ENCODE measurements at places on chromosomes 3 and 15.

DNA sequence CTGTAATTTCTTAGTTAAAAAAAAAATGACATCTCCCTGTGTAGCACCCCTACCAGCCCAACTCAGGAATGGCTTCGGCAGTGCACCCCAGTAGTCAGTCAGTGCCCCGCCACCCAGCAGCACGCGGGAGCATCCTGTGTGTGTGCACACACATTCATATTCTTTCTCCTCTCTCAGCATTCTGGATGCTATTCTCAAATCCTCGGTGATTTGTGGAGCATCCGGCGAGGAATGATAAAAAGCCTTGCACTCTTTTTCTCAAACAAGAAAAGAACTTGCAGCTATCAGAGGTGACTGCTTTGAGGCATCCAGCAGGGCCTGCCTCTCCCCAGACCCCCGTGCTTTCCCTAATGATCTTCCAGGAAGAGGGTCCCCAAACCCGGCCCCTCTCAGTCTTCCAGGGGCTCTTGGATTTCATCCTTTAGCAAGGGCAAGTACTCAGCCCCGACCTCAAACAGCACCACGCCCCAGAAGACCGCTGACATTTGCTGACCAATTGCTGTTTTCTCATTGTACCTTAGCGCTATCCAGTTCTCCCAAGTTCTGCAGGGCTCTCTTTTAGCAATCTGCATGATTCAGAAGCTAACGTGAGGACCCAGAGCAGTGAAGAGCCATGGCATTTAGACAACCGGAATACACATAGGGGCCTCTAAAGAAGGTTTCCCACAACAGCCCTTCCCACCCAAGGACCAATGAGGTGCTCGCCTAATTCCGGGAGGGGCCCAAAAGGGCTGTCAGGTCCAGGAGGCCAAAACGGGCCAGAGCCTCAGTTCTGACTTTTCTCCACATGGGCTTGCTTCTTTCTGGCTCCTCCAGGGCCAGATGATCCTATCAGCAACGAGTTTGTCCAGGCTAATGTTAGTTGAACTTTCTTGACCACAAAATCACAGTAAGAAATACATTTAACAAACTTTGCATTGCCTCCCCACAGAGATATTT is 72.2 kb downstream of the FAM174B start:
- DNase-seq: no peak

GRCh38 chr3:178777718-178778411 is 241.6 kb downstream of the KCNMB2 start:
- no peak for DNase-seq

- DNase-seq: no peak
Measured at GRCh38 chr3:94596887-94597566, 534.2 kb downstream of the NSUN3 start.

DNA sequence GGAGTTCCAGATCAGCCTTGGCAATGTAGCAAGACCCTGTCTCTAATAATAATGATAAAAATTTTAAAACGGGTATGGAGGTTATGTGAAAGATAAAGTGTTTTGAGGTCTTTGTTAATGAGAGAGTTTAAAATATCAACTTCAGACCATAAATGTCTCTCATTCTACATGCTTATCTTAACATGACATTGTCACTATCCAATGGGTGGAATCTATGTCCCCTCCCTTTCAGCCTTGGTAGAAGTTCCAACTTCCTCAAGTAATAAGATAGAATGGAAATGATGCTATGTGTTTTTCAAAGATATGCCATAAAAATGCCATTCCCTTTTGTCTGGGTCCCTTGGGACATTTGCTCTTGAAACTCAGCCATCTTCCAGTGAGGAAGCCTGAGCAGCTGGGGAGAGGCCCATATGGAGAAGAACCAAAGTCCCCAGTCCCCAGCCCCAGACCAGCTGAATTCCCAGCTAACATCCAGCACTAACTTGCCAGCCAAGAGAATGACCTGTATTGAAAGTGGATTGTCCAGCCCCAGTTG is 17.0 kb downstream of the RPSA start:
- DNase-seq: no peak

DNA sequence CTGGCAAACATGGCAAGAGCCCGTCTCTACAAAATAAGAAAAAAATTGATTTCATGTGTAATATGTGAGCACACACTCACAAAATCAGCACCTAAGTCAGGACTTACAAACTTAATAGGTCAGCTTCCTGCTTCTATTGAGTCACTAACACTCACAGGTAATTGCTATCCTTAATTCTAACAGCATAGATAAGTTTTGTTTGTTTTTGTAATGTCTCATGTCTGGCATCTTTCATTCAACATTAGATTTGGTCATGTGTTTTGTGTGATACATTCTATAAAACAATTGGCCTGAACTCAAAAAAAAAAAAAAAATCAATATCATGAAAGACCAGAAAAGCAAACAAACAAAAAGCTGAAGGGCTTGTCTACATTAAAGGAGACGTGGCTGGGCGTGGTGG is 564.7 kb downstream of the AGBL1 start:
- DNase-seq: no peak

GRCh38 chr15:89707577-89707976 is 17.0 kb downstream of the WDR93 start:
- no peak for DNase-seq

DNA sequence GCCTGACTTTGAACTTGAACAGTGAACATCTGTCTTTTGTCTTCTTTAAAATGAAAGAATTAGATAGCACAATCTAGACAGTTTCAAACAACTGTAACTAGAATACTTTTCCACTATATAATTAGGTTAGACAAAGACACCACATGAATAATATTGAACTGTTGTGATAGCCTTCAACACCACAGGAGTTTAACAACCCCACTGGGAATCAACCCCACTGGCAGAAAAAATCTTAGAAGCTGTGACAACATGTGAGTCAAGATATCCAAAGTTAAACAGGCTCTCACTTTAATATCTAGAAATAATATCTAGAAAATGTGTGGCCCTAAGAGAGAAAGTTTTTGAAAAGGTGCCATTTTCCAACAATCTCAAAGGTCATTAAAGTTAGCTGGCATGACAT is 64.4 kb upstream of the PRICKLE2 start:
- DNase-seq: no peak

DNA sequence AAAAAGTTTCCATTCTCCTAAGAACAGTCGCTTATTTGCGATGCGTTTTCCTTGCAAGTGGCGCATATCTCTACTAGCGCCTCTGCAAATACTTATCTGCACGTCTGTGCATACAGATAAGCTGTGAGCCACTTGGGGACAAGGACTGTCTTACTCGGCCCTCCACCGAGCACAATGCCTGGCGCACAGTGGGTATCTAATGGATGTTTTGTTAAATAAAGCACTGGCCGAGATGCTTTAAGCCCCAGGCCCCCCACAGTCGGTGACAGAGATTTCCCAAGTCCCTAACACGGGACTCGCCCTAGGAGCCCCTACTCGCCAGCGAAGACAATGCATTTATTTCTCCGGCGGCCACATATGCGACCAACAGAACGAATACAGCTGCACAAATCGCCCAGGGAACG is 503 bp downstream of the HLTF start:
- peak; percentile 22 for DNase-seq

GRCh38 chr3:45972534-45973402 is 22.9 kb downstream of the FYCO1 start:
- peak; percentile 95 for DNase-seq

- DNase-seq: no peak
Measured at GRCh38 chr15:43186003-43186353, 775 bp downstream of the CCNDBP1 start.

DNA sequence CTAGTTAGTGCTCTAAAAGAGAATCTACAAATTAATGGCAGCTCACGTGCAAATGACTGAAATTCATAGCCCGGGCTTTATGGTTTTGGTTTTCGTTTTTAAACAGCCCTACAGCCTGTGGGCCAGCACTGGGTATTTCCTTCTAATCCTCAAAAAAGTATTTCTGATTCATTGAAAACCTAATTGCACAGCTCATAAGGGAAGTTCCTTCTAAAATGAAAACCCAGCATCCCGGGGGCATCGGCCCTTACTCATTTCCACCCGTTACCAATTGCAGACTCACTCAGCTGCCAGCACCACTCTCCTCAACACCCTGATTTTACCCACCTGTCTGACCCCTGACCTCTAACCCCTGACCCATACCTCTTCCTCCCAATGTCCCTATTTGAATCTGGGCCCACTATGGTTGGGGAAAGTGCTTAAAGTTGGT is 59.5 kb upstream of the ZNF148 start:
- peak; percentile 33 for DNase-seq

GRCh38 chr3:107745354-107745753 is 222.6 kb downstream of the BBX start:
- no peak for DNase-seq

DNA sequence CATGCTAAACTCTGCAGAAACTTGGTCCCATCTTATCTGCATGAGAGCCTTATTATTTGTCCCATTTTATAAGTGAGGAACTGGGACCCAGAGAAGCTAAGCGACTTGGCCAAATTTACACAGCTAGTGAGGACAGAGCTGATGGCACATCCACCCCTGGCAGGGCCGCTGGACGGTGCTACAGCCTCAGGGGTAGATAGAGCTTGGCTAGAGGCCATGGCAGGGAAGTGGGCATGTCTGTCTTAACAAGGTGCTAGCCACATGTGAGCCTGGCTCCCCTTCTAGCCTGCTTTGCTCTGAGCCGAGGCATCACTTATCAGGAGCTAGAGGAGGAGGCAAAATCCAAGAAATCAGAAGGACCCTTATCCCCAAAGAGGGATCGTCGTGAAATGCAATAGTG is 36.7 kb upstream of the SYNM start:
- DNase-seq: no peak

- peak; percentile 79 for DNase-seq
Measured at GRCh38 chr15:67144609-67145311, 79.4 kb downstream of the SMAD3 start.

- no peak for DNase-seq
Measured at GRCh38 chr3:61674596-61674995, 113.2 kb downstream of the PTPRG start.

DNA sequence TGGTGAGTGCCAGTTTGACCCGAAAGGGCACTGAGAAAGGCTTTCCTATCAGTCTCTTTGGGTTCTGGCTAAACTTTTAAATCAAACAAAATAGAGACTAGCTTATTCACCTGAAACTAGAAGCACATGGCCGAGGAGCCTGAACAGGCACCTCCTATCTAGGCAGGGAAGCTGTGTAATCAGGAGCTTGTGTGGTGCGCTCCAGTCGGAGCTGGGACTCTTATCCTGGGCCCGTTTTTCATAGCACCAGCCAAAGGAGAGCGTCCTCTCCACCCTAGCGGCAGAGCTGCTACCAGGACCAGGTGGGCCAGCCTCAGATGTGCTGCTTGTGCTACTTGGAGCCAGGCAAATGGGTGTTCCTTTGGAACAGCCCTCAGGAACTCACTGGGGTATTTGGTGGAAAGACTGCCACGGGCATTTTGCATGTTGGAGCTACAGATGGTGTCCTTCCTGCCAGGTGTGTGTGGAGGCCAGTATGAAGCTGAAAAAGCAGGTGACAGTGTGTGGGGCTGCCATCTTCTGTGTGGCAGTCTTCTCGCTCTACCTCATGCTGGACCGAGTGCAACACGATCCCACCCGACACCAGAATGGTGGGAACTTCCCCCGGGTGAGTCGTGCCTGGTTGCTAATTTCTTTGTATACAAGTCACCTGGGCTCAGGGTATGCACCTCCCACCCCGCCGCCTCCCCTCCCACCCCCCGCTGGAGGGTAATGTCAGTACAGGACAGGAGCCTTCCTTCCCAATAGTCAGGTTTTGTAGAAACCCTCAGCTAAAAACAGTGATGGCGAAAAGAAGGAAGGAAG is 833 bp downstream of the MAN2A2 start:
- DNase-seq: no peak

- DNase-seq: no peak
Measured at GRCh38 chr15:57064033-57064432, 145.6 kb downstream of the TCF12 start.

DNA sequence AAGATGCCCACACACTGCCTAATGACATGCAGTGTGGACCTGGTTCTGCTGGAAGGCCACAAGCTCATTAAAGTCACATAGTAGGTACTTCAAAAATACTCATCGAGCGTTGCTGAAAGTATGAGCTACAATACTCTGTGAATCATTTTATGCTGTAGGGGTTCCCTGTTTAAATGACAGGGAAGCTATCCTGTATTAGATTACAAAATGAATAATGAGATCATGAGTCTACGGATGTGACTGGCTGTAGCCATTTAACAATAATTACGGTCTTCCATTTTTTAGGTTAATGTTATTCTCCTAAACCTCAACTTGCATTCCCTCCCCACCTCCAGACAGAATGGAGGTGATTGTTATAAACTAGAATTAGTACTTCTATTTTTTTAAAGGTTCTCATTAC is 128.2 kb upstream of the FAM3D start:
- DNase-seq: no peak

- DNase-seq: no peak
Measured at GRCh38 chr3:61686228-61686648, 124.9 kb downstream of the PTPRG start.

GRCh38 chr15:34793071-34793470 is 2.3 kb downstream of the ACTC1 start:
- no peak for DNase-seq

GRCh38 chr3:151282921-151283320 is 4.6 kb upstream of the P2RY14 start:
- DNase-seq: peak; percentile 64

DNA sequence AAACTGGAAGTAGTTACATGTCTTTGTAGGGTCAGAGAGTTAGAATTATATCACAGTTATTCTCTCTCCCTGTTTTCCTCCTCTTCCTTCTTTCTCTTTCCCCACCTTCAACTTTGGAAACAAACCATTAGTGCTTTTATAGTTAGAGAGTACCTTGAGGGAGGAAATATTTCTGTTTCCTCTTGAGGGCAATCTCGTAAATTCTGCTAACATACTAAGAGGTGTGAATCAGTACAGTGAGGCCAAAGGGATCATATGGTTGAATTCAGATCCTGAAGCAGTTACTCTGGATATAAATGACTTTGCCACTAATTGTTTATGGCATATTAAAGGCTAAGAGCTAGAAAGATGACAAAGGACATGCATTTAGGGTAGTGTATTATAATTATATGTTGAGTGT is 60.3 kb upstream of the CCNL1 start:
- no peak for DNase-seq

DNA sequence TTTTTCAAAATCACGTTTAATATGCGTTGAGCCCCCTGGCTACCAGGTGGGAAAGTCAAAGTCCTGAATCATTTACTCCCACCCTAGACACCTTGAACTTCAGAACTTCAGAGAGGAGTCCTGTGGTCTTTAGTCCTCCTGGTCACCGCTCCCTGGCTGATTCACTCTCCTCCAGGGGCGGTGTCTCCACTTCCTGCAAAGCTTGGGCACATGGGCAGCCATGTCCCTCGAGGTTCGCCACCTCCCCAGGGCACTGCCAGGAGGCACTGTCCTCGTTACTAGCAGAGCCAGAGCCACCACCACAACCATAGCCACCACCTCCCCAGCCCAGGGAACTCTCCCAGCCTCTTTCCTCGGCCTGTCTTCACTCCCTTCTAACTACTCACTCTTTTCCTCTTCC is 31.0 kb downstream of the LOXL1 start:
- DNase-seq: no peak

DNA sequence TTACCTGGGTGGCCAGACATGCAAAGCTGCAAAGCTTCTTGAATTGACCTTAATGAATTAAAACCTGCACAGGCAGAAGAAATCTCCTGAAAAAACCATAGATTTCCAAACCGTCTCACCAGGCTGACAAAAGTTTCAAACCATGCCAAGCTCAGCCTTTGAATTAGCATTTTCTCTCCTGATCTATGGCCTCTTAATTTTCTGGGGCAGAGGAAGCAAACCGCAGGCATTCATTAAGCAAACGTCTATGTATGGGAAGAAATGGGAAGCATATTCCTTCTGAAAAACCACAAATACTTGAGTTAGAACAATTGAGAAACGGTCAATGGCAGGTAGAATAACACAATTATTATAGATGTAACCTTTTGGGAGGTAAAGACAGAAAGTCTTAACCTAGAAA is 500.2 kb upstream of the NR2F2 start:
- DNase-seq: no peak
